A549 treated with ZK216348 at 1 μM for 4 hours (cell line): ENCODE measurements at places on chromosomes 1 and 21. TPM values are rescaled to one million over a fixed set of nuclear protein-coding genes. Genes with fewer than 3 reads are reported as not detected.

Gene FALEC
- total RNA-seq: not detected in 5 replicates

Gene CD244
- total RNA-seq: not detected in 5 replicates

Gene DCDC2B
- total RNA-seq: not detected in 5 replicates

Gene BRDT
- not detected in 5 replicates for total RNA-seq

Gene OPRD1
- 0.02 to 0.08 TPM (median 0.03 TPM) in 5 replicates for total RNA-seq

Gene TCHHL1
- not detected in 5 replicates for total RNA-seq

Gene SLC6A17
- 2.6 to 6.2 TPM (median 4.7 TPM) in 5 replicates for total RNA-seq
